ENCODE measurements at places on chromosomes 12 and 14.
A peak's percentile ranks its signal among the peaks of the same experiment; 100 is the strongest.

DNA sequence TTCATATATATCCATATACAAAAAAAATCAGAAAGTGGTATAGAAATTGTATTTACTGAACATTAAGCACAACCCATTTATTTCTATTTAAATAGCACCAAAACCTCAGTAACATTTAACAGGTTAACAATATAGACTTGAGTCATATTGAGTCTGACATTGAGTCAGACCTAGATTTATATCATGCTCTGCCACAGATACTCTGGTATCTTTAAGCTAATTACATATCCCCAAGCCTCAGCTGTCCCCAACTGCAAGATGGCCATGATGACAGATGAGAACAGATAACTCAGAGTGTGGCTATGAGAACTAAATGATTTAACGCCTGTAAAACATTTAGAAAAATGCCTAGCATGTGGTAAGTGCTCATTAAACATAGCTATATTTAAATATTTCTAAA is 40.3 kb downstream of the IFNG start:
- no peak for DNase-seq

DNA sequence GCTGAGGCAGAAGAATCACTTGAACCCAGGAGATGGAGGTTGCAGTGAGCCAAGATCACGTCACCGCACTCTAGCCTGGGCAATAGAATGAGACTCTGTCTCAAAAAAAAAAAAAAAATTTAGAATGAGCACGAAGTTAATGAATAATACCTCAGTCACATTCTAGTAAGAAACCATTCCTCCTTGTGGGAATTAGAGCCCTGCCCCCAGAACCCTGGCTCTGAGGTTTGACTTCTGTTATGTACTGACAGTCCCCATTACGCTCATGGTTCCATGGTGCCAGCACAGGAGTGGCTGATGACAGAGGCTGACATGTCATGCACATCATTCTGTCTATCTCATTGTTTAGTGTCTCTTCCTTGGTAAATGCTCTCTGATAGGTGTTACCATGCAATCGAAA is 132.6 kb upstream of the FGD4 start:
- no peak for DNase-seq

DNA sequence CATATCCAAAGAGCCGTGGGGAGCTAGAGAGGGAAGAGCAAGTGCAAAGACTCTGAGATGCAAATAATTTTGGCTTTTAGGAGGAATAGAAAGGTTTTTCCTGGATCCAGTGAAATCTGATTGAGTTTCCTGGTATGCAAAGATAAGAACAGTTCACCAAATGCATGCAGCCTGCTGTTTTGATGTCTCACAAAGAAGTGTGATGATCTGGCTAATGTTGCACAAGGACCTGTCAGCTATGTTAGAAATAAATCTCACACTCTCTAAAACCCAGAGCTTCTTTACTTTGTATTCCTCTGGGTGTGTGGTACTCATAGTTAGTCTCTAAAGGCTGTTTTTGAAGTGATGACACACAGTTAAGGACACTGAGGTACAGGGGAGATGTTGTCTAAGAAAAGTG is 321.4 kb downstream of the AACS start:
- DNase-seq: no peak

- peak; percentile 92 for DNase-seq
Measured at GRCh38 chr12:7108796-7109571, at the start of gene C1RL. Gene C1RL, minus strand, starts transcription at chr12:7109214. Its CDS starts 34 bp downstream, at chr12:7109180.

DNA sequence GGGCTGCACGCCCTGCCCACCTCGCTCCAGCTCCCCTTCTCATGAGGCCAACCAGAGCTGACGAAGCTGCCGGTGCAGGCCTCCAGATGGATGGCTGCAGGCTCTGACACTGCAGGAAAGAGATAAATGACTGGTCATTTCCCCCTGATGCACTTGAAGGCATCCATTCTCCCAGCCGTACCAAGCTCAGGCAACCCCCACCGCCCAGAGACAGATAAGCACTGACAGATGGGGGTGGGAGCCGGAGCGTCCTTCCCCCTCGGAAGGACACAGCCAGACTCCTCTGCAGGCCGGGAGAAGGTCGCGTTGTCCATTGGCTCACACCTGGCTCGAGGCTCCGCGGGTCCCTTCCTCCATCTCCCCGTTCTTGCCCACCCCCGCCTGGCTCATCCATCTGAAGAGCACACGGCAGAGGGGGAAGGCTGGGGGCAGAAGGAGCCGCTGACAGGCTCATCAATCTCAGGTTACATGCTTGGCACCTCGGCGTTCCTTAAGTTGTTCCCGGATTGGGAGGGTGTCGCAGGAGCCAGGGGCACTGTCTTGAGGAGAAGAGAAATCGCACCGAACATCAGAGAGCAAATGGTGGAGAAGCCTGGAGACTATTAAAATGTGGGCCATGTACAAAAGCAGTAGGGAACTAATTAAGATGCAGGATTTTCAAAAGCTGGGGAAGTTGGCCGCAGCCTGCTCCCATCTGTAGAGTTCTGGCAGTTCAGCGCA is 151.6 kb downstream of the DPF3 start:
- DNase-seq: no peak

- DNase-seq: no peak
Measured at GRCh38 chr12:15855646-15856045, 26.5 kb upstream of the STRAP start.
